ENCODE measurements at places on chromosomes 7 and 10.

DNA sequence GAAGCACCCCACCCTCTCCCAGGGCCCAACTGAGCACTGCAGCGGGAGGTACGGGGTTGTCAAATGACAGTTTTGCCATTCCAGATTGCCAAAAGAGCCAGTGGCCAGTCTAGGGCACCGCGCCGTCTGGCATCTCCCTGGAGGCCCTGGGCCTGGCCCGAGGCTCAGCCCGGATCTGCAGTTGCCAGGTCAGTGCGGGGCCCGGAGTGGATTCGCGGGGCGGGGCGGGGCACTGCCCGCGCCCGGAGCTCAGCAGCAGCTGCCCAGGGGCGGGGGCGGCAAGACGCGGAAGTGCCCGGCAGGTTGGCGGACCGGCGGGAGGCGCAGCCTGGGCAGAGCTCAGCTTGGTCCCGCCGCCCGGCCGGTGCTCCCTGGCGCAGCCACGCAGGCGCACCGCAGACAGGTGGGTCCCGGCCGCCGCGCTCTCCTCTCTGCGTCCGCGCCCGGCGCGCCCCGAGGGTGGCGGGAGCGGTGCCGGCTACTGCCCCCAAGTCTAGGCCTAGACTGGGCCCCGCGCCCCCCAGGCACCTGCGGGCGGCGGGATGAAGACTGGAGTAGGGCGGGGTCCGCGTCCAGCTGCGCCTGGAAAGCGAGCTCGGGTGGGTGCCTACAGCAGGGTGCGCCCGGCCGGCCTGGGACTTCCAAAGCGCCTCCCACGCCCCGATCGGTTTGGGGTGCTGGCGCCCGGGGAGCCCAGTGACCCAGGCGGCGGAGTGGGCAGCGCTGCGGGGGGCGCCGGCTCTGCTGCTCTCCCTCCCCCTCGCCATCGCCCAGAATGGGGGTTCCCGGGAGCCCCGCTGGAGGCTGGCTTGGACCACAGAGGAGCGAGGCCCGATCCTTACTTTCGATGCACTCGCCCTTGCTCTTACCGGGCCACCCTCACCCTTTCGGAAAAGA, at the start of gene IRF5:
Gene IRF5, plus strand, starts transcription at position 281 of the 897 bp plus-strand sequence. CDS start 4,155 bp downstream, outside the sequence.
- DNase-seq, result no peak

DNA sequence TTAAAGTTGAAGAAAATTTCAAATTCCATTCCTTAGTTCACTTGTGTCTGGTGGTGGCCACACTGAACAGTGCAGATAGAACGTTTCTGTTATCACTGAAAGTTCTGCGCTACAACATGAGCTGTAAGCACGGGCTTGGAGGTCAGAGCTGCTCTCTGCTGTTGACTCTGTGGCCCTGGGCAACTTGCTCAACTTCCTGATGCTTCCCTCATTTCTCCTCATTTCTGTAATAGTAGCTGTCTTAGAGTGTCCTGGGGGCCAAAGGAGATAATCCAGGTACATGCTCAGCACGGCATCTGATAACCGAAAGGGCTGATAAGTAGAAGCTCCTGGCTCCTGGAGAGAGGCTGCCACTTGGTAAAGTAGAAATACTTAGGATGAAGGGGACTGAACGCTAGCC, 92.3 kb upstream of the DUSP5 start:
- no peak for DNase-seq

GRCh38 chr10:125147971-125148439, 12.4 kb downstream of the CTBP2 start:
- no peak for DNase-seq

GRCh38 chr7:102042016-102042656, 224.7 kb downstream of the CUX1 start:
- DNase-seq, result no peak

DNA sequence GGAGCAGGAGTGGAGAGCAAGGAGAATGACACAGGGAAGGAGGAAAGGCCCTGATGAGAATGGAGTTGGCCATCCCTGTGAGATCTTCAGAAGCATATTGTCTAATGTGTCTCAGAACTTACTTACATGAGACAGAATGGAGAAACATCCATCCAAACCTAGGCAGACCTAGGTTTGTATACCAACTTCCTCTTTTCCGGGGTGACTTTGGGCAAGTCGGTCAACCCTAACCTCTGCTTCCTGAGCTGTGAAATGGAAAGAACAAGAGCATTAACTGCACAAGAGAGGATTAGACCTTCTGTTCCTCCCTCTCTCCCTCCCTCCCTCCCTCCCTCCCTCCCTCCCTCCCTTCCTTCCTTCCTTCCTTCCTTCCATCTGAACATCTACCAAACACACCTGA, 4.5 kb downstream of the GHRHR start:
- no peak for DNase-seq

DNA sequence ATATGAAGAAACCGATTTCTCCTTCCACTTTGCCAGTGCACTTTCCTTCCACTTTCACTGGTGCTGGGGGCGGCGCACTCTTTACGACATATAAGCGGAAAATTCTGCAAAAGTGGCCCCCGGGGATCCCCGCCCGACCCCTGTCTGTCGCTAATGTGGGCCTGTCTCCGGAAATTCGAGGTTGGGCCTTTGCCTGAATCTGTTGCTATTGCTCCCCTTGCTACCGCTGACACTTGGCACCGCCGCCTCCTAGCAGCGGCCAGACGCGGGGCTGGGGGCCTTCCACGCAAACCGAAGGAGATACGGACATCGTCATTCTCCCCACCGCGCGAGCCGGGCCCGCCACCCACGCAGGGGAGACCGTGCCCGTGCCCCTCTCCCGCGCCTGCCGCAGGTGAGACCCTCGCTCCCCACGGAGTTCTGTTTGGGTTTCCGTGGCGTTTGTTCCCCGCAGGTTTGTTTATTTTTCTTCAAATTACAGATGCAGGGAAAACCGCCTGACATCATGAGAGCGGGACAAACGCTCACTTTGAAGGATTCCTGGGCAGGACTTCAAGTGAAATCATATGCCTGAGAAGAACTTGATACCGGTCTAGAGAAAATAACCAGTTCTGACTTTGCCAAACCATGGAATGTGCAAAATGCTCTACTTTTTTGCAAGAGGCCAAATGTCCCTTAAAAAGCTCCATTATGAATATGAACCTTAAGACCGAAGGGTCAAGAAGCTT, 5.0 kb downstream of the TWIST1 start:
- no peak for DNase-seq

DNA sequence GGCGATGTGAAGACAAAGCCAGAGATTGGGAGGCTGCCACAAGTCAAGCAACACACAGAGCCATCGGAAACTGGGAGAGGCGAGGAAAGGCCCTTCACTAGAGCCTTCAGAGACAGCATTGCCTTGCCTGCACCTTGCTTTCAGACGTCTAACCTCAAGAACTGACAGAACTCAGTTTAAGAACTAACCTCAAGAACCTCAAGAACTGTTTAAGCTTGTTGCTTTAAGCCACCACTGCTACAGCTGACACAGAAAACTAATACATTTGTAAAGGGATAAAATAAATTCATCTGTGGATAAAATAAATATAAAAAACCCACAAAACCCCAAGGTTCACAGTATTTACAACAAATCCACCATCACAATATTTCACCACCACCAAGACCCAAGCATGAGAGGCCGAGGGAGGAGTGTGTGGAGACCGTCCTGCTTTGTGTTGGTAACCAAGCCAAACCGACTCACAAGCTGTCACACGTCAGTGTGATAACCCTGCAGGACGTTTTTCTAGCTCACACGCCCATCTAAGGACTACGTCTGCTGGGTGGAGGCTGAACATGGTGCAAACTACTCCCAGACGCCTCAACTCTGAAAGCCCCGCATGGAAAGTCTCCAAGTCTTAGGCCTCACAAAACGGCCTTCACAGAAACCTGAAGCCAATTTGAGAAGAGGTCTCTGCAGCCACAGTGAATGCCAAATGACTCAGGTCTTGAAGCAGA, 116.8 kb downstream of the ABLIM1 start:
- DNase-seq, result peak; percentile 93

- DNase-seq, result no peak
Observed at GRCh38 chr10:480498-480927, 209.0 kb downstream of the DIP2C start.

Data from muscle of back (tissue), 13 donors.